ENCODE measurements at places on chromosomes 16 and 17.

- no peak for DNase-seq
Measured at GRCh38 chr17:42514867-42515266, 21.2 kb upstream of the NAGLU start.

DNA sequence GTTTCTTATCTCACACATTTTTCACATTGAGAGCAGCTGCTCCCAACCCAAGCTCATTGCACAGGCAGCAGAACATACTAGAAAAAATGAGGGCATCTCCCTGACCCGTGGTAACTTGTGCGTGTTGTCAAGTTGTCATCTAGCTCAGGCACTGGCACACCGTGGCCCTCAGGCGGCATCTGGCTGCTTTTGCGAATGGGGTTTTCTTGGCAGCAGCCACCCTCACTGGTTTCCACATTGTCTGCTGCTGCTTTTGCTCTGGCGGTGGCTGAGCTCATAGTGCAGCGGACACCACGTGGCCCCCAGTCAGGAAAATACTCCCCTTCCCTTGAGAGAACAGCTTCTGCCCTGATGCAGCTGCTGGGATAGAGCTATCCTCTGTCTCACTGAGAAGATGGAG lies 9.4 kb upstream of the TEDC2 start:
- no peak for DNase-seq

DNA sequence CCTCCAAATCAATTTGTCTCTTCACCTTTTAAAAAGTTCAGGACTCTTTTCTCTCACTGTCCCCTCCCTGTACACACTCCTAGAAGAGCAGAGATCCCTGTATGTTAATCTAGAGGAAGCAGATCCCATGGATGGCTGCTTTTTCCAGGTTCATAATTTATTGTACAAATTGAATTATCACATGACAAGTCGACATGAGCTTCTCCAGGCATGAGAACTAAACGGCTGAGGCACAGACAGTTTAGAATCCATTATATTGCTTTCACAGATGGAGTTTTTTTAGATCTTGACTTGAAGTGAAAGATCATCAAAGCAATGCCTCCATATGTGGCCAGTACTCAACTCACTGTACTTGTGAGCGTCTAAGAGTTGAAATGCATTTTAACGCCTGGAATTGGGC lies 47.9 kb downstream of the RGS9 start:
- no peak for DNase-seq

- no peak for DNase-seq
Measured at GRCh38 chr16:74698222-74698621, 2.4 kb downstream of the MLKL start.

GRCh38 chr16:66030036-66030435 lies 336.5 kb upstream of the CDH5 start:
- DNase-seq: no peak

- DNase-seq: no peak
Measured at GRCh38 chr17:78488156-78488555, 89.0 kb downstream of the DNAH17 start.

DNA sequence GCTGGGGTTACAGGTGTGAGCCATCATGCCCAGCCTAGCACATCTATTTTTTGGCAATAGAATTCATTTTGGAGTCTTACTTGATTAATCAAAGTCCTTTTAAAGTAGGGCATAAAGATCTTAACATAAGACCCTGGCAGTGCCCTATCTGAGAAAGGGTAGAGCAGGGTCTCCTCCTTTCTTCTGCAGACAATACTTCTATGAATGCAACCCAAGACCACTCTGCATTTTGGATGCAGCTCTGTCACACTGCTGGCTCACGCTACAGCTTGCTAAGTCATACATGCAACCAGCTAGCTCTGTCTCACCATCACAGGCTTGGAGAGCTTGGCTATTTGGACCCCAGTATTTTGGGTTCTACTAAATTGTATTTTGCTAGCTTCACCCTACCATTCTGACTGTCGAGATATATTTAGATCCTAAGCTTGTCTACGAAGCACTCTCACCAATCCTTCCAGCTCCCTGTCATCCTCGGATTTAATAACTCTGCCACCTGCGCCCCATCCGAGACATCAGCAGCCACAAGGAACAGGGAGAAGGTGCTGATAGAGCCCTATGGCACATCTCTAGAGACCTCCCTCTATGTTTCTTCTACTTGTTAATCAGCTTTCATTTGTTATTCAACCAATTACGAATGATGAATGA lies 45.1 kb downstream of the RBFOX3 start:
- DNase-seq: no peak

DNA sequence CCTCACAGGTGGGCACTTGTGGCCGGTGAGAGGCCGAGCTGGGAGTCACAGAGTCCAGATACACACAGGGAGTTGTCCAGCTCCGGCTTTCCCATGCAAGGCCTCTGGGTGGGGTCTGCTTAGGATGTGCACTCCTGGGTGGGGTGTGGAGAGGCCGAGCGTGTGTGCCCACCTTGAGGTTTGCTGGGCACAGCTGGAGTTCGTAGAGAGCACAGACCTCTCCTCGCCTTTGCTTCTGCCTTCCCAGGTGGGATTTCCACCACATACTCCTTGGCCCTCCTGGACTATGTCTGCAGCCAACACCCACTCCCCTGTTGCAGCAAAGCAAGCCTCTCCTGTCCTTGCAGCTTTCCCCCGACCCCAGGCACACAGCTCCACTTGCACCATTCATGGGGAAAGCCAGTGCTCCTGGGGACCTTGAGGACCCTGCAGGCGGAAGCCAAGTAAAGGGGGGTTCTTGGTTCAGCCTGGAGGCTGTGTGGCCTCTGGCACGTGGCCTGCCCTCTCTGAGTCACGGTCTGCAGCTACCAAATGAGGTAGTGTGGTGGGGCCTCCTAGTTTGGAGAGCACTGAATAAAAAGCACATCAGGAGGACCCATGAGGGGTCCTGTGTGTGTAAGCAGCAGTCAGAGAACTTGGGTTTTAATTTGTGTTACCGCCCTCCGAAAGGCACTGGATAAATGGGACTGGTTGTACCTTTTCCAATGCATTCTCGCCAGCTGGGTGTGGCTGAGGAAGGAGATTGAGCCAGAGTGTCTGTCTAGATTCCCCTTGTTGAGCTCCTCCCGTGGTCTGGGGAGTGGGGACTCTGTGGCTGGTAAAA lies 31.5 kb downstream of the MPRIP start:
- no peak for DNase-seq

DNA sequence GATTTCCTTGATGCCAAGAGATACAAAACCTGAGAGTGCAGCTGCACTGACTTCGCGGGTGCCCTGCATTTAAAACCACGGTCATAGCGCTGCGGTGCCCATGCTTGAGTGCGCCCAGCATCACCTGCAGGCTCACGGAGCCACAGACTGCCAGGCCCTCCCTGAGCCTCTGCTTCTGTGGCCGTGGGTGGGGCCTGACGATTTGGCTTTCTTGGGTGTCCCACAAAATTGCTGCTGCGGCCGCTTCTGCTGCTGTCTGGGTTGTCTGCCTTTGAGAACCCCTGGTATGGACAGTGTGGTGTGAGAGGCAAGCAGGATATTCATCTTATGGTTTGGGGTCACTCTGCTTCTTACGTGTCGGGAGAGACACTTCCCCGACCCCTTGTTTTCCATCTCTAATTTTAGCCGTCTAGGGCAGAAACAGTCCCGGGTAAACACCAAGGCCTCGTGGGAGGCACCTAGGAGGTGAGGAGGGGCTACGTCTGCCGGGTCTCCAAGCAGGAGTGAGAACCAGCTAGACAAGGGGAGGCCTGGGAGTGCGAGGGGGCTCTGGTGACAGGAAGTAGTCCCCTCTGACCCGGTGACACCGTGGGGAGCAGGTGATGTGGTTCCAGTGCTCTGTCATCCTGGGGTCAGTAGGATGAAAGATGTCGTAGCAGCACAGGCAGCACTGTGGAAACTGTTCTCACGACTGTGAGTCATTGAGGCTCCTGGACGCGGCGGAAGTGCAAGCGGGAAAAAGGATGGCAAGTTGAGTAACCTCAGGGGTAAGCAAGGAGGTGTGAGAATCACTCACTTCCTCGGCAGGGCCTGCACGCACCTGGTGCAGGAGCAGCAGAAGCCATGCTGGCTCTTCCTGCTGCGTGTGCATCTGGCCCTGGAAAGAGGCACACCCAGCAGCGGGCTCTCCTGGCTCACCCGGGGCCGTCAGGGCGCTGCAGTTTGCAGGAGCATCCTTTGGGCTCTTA lies 176.3 kb downstream of the RPTOR start:
- DNase-seq: no peak

- DNase-seq: no peak
Measured at GRCh38 chr17:73304438-73304837, 7.4 kb downstream of the CDC42EP4 start.

DNA sequence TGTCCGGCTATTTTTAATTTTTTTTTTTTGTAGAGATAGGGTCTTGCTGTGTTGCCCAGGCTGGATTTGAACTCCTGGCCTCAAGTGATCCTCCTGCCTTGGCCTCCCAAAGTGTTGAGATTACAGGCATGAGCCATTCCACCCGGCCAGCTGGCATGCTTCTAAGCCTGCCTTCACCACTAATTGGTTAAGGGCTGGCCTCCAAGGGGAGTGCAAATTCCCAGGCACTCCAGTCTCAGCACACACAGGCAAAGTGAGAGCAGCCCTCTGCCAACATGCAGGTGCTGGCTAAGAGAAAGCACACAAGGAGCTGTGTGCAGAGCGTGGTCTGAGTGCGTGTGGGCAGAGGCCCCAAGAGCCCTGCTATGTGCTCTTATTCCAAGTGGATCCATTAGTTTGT lies 149.8 kb upstream of the HS3ST2 start:
- no peak for DNase-seq
